ENCODE measurements at places on chromosomes 2 and 18.

DNA sequence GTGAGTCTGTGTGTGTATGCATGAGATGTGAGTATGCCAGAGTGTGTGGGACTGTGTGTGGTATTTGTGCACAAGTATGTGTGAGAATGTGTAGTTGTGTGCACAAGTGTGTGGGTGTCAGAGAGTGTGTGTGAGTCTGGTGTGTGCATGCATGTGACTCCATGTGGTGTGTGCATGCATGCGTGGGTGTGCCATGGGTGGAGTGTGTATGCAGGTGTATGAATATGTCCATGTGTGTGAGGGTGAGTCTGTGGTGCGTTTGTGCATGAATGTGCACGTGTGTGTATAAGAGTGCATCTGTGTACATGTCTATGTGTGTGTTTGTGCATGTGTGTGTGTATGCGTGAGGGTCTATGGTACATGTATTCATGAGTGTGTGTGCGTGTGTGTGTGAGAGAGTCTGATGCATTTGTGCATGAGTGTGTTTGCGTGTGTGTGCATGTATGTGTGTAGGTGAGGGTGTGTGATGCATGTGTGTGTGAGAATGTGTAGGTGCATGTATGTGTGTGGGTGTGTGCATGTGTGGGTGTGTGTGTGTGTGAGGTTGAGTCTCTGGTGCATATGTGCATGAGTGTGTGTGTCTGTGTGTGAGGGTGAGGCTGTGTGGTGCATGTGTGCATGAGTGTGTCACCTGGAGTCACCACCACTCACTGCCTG lies 226.8 kb downstream of the LDLRAD4 start:
- DNase-seq, result no peak

DNA sequence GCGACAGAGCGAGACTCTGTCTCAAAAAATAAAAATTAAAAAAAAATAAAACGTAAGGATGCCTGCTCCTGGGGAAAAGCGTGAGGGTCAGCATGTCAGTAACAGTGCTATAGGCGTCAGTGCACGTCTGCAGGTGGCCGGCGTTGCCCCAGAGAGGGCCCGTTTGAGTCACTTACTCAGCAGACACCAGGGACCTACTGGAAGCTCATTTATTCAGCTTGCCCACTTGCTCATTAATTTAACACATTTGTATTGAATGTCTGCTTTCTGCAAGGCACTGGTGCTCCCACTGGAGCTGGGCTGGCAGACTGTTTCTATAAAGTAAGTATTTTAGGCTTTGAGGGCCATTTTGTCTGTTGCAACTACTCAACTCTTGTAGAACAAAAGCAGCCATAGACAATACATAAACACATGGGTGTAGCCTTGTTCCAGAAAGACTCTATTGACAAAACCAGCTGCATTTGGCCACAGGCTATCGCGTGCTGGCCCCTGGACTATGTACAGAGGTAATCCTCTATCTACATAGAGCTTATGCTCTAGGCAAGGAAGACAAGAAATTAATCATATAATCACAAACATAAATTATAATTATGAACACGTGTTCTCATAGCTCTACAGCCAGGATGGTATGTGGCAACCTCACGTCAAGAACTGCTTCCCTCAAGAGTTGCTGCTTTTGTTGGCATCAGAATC lies 73.2 kb downstream of the KLHL29 start:
- DNase-seq, result no peak

GRCh38 chr2:24620936-24621335 lies 129.9 kb downstream of the NCOA1 start:
- DNase-seq, result no peak

- DNase-seq, result no peak
Measured at GRCh38 chr2:234595829-234596228, 98.9 kb upstream of the ARL4C start.

DNA sequence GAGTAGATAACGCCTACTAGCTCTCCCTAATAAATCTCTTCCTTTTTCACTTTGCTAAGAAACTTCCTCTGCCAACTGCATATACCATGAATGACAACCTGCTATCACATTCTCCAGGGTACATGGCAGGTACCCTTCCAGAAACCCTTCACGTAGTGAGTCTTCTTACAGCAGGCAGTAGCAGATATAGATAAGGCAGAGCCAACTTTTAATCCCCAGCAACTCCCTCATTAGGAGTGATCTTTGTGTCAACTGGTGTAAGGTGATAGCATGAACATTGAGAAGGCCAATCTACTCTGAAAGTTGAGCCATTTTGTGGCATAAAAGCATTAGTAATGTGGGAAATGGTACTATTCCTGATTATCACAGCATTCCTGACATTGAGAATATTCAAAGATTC lies 5.7 kb upstream of the STK17B start:
- no peak for DNase-seq

DNA sequence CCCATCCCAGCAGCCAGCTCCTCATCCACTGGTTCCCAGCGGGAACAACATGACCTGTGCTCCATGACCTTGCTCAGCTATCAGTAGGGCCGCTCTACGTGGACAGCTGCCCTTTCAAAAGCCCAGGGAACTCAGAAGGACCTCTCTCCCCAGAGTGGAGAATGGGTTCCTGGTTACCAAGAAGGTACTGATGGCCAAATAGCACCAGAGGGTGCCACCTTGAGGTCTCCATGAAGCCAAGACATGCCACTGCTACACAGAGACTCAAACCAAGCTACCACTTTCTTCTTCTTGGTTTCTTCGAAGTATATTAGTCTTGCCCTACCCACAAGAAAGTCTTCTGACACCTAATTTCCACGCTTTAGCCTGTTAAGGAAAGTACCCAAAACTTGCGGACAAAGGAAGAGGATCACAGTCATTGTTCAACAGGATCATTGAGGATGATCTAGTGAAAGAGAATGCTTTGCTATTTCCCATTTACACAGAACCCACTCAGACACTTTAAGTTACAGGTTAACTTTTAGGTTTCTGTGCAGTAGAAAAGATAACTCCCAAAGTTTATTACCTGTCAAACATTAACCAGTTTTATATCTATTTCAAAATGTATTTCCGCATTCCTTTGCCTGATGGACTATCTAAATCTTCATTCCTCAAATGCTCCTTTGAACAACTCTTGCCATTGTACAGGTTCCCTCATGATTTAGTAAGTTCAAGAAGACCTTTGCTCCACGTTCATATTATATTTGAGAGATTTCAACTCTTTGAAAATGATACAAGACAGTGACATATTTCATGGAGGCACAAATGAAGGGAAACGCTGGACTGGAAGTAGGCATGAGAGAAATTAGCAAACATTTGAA lies 102.2 kb downstream of the ALPK2 start:
- no peak for DNase-seq

DNA sequence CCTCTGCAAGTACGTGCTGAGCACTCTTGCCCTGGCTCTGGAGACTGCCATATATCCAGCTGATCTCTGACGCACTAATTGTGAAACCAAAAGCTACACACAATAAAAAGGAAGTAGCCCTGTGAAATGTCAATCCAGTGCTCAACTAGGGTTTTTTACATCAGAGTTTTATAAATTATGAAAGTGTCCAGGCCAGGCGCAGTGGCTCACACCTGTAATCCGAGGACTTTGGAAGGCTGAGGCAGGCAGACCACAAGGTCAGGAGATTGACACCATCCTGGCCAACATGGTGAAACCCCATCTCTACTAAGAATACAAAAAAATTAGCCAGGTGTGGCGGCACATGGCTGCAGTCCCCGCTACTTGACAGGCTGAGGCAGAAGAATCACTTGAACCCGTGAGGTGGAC lies 24.5 kb upstream of the PEX13 start:
- peak; percentile 62 for DNase-seq

DNA sequence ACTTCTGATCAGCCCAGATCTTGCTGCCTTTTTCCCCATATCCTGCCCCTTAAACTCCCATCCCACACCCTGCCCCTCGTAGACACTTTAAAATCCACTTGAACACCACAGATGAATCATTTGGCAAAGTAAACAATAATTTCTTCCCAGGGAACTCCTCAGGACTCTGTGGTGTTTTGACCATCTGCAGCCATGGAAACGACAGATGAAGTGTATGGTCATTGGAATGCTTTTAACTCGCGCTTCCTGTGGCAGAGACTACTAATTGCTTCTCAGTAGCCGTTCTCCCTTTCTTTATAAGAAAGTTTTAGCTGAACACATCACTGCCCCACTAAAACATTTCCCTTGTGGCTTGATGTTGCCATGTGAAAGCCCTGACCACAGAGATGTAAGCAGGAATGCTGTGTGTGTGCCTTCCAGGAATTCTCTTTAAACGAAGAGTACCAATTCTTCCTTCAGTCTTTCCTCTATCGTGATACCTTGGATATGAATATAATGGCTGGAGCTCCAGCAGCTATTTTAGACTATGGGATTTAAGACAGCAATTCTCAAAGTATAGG lies 92.7 kb upstream of the PARD3B start:
- DNase-seq, result no peak

DNA sequence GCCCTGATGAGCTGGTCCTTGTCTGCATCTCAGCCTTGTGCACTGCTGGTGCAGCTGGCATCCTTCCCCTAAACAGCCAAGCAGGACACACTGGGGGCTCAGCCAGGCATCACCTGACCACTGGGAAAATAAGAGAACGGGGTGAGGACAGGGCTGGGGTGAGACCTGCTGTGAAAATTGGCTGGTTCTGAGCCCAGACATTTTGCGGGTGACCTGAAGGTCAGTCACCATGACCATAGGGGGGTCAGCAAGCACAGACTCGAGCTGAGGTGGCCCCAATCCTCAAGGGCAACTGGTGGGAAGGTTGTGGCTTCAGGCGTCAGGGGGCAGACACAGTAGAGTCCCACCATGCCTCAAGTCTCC lies 144.9 kb upstream of the TWIST2 start:
- no peak for DNase-seq

- DNase-seq, result no peak
Measured at GRCh38 chr2:122471753-122472152, 716.3 kb downstream of the TSN start.

GRCh38 chr2:101305492-101306078 lies 2.9 kb downstream of the RNF149 start:
- no peak for DNase-seq

GRCh38 chr2:6864923-6865345 lies 773 bp downstream of the CMPK2 start:
- DNase-seq, result no peak

GRCh38 chr2:110747522-110748488 lies 15.4 kb downstream of the ACOXL start:
- DNase-seq, result no peak

DNA sequence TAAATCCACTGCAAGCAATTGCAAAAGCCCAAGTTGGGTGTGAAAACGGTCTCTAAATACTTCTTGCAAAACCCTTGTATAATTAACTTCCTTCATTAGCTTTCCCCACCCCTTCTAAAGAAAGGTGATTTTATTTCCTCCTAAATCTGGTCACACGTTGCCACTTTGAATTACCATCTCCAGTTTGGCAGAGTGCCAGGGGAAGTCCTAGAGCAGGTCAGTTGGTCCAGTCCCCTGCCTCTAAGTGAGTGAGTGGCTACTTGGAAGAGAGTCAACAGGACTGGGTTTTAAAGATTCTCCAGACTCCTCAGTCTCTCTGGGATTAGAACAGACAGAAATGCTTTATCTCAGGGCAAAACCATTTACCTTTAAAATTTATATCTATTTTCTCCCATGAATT lies 18.7 kb upstream of the LYPD6B start:
- no peak for DNase-seq

GRCh38 chr2:63741884-63742579 lies 99.7 kb upstream of the UGP2 start:
- no peak for DNase-seq
